ENCODE measurements at places on chromosomes 6 and 20. TPM values are rescaled to one million over a fixed set of nuclear protein-coding genes. Genes with fewer than 3 reads are reported as not detected.

The XKR7 gene
- not detected for total RNA-seq

The LTB gene
- total RNA-seq, result 1.6 TPM

DNA sequence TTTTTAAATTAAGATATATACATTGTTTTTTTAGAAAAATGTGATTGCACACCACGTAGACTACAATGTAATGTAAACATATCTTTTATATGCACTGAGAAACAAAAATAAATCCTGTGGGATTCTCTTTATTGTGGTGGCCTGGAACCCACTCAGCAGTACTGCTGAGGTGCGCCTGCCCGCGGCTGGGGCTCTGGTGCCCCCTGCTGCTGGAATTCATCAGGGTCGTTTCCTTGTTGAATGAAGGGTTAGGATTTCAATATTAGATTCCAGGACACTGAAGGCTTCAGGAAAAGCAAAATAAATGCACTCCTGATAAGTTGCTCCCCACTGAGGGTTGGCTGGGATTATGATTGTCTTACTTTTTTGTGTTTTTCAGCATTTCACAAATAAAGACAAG, 175.8 kb upstream of the GGTLC1 start:
- DNase-seq, result no peak

DNA sequence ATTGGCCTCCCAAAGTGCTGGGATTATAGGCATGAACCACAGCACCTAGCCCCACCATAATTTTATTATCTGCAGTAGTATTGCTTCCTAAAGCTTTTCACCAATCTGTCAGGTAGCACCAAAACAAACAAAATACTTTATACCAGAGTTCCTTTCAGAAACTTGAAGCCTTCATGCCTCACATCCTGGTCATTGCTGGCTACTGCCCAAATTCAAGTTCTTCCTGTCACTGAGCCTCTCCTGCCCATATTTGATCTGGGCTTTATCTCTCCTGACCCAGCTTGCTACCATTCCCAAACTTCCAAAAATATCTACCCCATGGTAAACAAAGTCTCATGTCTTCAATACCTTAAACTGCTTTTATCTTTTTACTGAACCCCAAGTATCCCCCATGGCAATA, 34.9 kb upstream of the DST start:
- no peak for DNase-seq

DNA sequence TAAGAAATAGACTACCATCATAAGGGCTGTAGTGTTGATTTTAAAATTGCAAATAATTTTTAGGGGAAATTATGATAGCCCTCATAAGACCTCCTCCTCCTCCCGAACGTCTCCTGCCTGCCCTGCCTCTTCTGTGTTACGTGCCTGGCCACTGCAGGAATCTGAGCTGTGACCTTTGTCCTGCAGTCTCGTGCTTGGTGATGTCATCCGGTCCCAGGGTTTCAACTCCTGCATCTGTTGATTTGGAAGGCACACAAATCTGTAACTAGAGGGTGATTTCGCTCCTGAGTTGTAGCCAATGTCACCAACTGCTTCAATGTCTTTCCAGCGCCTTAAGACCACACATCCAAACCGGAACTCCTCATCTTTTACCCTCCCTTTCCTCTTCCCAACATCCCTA, 163.2 kb downstream of the AIG1 start:
- DNase-seq, result no peak

All from skin of body (tissue), 3 donors.